ENCODE measurements at places on chromosomes 1 and 21.

DNA sequence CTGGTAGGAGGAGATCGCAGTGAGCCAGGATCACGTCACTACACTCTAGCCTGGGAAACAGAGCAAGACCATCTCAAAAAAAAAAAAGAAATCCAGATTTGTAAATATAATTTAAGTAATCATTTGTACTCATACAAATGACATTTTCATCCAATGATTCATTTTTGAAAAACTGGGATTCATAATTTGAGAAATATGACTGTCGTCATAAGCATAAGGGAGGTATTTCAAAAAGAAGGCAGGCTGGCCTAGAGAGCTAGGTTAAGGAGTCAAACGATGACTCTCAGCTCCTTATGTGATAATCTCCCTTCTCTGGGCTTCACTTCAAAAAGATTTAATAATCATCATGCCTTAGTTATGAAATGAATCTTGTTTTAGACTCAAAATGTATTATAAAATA lies 2.3 kb downstream of the GART start:
- DNase-seq, result no peak

GRCh38 chr1:54795356-54795665 lies 5.8 kb downstream of the TTC22 start:
- DNase-seq, result no peak

- no peak for DNase-seq
Observed at GRCh38 chr1:220219136-220219442, 53.2 kb downstream of the RAB3GAP2 start.

DNA sequence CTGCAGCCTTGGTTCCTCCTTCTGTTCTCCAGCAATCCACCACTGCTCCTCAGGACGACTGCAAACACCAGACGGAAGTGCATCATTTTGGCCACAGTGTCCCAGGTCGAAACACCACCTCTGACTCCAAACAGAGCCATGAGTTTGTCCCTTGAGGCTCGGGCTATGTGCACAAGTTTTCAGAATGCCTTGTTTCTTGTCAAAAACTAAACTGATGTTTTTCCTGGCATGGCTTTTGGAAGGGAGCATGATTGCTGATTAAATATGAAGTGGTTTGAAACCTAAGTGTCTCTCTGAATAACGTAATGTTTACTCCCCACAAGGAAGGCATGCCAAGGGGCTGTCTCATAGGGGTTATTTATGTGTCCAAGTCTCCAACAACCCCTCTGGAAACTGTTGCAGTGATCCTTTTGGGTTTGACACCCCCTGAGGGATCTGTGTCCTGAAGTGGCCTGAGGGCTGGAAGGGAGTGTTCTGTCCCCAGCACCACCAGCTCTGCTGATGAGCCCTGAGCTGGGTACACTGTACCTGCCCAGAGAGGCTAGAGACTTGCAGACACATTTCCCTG lies 132.7 kb downstream of the PLPP3 start:
- DNase-seq, result peak; percentile 5

- DNase-seq, result no peak
Observed at GRCh38 chr1:207695891-207696290, 51.0 kb downstream of the CR1L start.

DNA sequence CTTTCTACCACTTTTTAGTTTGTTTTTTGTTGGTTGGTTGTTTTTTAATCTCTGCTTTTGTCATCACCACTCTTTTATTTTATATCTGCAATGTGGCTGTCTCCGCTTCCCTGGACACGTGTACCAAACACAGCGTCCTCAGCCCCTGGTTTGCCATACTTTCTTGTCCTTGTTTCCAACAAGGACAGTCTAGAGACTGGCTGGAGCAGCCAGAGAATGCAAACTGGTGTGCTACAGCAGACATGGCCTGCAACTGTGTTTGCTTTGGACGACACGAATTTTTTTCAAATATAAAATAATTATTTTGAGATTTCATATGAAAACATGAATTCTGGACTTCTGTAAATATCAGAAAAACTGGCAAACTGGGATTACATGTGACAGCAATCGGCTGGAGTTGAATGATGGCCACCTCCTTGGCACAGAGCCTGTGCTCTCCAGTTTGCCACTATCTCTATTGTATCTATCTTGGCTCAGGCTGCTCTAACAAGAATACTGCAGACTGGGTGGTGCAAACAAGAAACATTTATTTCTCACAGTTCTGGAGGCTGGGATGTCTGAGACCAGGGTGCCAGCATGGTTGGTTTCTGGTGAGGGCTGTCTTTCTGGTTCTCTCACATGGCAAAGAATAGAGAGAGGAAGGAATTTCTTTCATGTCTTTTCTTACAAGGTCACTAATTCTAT lies 34.6 kb upstream of the POU2F1 start:
- peak; percentile 56 for DNase-seq

All from NCI-H69 (cell line).